H7 (cell line): ENCODE measurements at places on chromosomes 12 and 14.

DNA sequence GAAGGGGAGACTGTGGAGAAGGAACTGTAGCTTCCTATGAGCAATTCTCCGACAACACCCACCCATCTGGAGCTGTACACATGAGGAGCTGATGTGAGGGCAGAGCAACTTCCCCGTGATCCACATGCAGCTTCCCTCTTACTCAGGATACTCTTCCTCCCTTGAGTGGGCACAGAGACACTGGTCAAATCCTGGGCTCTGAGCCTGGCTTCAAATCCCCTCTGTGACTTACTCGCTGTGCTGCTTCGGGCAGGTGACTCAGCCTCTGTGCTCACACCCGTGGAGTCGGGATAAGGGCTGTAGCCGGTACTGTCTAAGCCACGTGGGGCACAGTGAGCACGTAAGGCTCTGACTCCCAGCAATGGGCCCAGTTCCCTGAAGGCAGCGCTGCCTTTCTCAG lies 31.1 kb downstream of the ZFYVE21 start:
- DNase-seq: no peak

DNA sequence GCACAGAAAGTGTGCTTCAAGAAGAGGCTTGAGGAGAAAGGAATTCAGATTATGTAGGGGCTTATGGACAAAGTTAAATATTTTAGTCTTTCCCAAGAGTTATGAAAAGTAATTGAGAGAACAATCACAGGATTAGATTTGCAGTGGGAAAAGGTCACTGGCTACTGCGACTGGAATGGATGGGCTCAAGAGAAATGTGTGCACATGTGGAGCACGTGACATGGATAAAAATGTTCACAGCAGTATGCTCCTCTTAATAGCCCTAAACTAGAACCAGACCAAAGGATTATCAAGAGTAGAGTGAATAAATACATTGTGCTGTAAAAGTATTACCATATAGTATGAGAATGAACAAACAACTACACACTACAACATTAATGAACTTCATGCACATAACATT lies 78.1 kb downstream of the ABCD2 start:
- DNase-seq: no peak

DNA sequence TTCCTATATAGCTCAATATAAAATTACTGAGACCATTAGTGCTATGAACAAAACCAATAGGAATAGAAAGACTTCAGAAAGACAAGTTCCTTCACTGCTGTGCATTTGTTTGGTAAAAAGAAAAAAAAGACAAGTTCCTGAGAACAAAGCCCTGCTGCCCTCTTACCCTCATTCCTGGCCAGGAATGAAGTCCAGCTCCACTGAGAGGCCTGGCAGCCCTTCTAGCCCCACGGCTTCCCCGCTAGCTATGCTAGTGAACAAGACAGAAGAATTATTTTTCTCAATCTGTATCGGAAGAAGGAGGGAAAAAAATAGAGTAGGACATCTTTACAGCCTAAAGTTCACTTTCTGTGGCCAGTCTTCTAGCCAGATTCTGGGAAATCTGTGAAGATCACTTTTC lies 1.6 kb downstream of the MFAP5 start:
- no peak for DNase-seq

DNA sequence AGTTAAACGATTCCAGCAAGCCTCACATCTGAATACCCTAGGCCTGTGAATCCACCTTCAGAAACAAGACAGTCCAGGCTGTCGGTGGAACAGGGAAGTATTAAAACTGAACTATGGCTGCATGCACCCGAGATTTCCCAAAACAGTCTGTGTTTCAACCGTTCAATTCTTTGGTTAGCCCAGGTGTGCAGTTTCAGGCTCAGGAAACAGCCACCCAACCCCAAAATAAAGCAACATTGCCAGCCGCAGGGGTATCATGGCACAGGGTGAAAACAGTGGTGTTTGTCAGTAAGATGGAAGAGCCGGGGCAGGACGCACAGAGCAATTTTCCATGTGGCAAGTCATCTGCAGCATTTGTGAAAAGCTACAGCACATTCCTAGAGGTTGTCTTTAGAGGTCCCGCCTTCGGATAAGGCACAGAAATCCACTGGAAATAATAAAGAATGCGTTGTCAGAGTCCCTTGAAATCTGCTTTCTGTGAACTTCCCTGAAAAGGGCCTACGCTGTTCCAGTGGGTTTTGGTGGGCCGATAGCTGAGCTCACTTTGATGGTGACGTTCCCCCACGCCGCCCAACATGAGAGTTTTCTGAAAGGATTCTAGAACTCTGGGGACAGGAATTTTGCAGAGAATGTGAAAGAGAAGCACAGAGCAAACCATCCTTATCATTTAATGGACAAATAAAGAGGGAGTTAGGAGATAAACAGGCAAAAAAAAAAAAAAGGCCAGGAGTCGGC lies 84.9 kb downstream of the BCL11B start:
- DNase-seq: no peak

DNA sequence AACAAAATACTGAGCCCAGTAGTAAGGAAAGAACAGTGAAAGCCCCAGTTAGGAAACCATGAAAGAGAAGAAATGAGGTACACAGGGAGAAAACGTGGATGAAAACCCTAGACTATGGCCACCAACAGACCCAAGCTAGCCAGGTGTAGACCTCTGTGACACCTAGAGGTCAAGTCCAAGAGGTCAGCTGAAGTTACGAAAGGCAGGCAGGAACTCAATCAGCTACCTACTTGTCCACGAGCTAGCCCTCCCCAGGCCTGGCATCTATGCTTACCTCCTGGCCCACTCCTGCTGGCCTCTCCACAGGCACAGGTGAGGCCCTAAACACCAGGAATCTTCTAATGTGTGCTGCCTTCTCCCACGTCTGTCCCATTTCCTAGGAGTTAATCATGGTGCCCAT lies 48.7 kb downstream of the DPF3 start:
- no peak for DNase-seq

GRCh38 chr12:80659512-80660063 lies 47.8 kb upstream of the MYF6 start:
- DNase-seq: no peak

GRCh38 chr14:37215345-37215744 lies 17.6 kb downstream of the MIPOL1 start:
- no peak for DNase-seq

GRCh38 chr12:121096199-121096798 lies 36.4 kb upstream of the P2RX7 start:
- DNase-seq: no peak
